ENCODE measurements at places on chromosomes 6 and 20.

GRCh38 chr6:143018955-143019354 is 41.7 kb upstream of the AIG1 start:
- DNase-seq = no peak

DNA sequence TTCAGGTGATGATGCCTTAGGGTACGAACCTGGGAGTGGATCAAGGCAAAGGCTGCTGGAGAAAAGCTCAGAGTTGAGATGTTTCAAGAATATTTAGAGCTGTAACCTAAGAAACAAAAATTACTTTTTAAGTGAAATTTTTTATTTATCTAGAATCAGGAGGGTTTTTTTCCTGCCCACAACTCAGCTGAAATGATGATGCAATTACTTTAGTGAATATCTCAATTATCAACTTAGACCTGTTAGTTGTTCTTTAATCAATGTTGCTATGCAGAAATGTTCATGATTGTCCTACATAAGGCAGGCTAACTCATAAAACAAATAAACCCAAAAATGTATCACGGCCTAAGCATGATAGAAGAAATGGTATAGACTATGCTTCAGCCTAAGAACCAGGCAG is 50.3 kb downstream of the TPBG start:
- DNase-seq = no peak

DNA sequence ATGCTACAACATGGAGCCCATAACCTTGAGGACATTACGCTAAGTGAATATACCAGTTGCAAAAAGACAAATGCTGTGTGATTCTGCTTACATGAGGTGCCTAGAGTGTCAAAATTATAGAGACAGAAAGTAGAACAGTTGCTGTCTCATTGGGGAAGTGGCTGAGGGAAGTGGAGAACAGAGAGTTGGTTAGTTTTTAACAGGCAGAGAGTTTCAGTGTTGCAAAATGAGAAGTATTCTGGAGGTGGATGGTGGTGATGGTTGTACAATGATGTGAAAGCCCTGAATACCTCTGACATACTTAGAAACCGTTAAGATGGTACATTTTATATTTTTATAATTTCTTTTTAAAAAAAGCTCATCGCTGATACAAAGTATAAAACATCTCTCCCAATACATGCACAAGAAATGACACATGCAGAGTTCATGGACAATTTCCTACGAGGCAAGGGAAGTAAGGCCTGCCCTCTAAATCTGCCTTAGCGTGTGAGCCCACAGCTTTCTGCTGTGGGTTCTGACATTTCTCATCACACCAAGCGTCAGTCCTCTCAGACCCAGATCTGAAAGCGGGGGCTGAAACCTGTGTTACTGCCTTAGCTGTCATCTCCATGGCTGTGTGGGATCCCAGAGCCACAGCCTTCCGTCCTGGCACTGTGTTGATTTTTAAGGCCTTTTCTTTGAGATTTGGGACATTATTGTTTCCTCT is 126.0 kb downstream of the RNASET2 start:
- DNase-seq = no peak

GRCh38 chr6:13614126-13614925 is 809 bp upstream of the NOL7 start:
- DNase-seq = peak; percentile 9

- DNase-seq = no peak
Observed at GRCh38 chr6:64289931-64290330, 654.3 kb downstream of the PHF3 start.

DNA sequence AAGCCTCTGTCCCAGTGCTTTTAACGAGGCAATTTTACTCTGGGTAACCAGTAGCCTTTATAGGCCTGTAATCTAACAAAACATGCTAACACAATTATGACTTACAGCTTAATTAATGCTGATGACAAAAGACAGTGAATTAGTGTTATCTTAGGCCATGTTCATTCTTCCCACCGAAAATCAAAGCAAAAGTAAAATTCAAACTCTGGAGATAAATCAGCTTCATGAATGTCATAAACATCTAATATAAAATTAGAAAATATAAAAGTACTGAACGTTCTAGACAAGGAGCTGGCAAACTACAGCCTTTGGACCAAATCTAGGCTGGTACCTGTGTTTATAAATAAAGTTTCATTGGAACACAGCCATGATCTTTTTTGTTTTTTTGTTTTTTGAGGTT is 18.6 kb upstream of the COL21A1 start:
- no peak for DNase-seq

DNA sequence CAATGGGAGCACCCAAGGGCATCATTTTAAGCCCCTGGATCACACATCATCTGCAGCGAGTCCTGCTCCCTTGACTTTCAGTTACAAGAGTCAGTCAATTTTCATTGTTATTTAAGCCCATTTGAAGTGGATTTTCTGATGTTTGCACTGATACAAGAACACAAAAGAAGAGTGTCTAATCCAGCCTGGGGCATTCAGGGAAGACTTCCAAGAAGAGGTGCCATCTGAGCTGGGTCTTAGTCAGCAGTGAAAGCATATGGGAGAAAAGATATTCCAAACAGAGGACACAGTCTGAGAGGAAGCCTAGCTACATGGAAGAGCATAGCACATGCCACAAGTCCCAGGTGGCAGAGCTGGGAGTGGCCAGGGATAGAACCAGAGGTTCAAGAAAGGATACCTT is 10.4 kb upstream of the FOXP4 start:
- DNase-seq = no peak

GRCh38 chr6:139053382-139053781 is 24.8 kb downstream of the ABRACL start:
- no peak for DNase-seq

- DNase-seq = no peak
Observed at GRCh38 chr20:36390719-36391415, 84.7 kb downstream of the DLGAP4 start.

GRCh38 chr20:49515586-49515985 is 33.1 kb upstream of the KCNB1 start:
- DNase-seq = no peak

- DNase-seq = no peak
Observed at GRCh38 chr6:29319931-29320330, 18.4 kb downstream of the OR14J1 start.

DNA sequence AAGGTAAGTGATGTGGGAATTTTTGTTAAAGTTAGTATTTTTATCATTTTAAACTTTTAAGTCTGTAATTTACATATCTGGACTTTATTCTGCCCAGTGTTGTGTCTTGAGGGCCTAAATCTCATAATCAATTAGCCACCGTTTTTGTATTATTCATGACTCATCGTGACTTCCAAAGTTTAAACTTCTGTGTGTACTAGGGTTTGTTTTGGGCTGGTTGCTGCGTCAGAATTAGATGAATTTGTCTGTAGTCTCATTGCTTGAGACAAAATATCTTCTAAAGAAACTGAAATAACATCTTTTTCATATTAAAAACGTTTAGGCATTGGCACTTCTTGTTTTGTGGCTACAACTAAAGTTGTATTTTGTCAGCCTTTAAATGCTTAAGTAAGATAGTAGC is 41.3 kb downstream of the CDYL start:
- DNase-seq = no peak
